NCI-H1930 (cell line): ENCODE measurements at places on chromosomes 1 and 21.

- DNase-seq, result no peak
These were observed 516.6 kb upstream of the RGS18 start for GRCh38 chr1:191641420-191642260.

GRCh38 chr1:244241438-244241837 is 190.4 kb downstream of the ZBTB18 start:
- DNase-seq, result no peak

DNA sequence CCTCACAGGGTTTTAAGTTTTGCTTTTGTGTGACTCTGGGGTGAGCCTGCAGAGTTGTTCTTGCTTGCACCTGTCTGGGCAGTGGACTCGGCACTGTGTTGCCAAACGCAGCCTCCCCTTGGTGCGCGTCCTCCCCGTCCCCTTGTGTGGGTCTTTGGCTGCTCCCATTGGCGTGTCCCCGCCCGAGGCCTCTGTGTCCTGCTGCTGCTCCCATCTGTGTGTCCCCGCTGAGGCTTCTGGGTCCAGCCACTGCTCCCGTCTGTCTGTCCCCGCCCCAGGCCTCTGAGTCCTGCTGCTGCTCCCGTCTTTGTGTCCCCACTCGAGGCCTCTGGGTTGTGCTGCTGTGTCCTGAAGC is 62.8 kb downstream of the PCNT start:
- no peak for DNase-seq

- DNase-seq, result no peak
These were observed 4.4 kb downstream of the TGFB2 start for GRCh38 chr1:218349348-218350034.

DNA sequence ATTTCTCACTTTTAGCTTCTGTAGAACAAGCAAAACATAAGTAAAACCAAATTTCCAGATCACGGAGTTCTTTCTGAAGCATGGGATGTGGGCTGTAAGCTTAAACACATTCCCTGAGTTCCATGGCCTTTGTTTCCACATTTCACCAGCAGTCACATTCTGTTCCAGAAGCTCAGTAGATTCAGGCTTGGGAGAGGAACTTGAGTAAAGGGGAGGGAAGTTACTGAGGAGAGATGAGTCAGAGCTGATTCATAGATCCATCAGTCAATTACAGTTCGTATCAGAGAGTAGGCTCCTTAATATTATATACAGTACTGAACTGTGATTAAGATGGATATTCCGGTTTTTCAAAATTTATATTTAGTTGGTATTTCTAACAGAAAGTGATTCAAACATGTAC is 614.3 kb downstream of the NCAM2 start:
- no peak for DNase-seq

- no peak for DNase-seq
These were observed 35.3 kb downstream of the OPTC start for GRCh38 chr1:203528976-203529835.

DNA sequence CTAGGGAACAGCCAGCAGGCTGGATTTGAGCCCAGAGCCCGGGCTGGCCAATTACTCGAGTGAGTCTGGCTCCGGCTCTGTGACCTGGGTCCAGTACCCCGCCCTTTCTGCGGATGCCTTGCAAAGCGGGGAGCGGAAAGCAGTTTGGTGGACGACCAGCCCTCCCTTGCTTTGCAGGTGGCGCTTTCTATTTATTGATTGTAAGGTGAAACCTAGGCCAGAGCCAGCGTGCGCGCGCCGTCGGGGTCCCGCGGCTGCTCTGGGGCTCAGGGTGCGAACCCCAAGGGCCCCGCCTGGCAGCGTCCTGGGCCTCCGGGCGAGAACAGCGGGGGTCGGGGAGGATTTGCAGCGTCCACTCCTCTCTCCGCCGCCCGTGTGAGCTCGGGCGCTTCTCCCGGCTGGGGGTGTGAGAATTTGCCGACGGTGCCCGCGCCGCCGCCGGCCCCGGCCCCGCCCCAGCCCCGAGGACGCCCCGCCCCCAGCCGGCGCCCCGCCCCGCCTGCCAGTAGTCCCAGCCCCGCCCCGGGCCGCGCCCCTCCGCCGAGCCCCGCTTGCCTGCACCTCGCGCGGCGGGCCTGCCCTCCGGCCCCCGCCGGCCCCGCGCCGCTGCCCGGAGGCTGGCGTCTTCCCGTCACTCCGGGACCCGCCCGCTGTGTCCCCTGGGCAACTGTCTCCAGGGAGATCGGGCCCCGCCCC is 37.6 kb downstream of the PIK3CD start:
- peak; percentile 65 for DNase-seq

GRCh38 chr21:32214654-32215305 is 64.1 kb downstream of the MIS18A start:
- no peak for DNase-seq

- DNase-seq, result no peak
These were observed 468.7 kb downstream of the ADGRL2 start for GRCh38 chr1:82269431-82269830.

DNA sequence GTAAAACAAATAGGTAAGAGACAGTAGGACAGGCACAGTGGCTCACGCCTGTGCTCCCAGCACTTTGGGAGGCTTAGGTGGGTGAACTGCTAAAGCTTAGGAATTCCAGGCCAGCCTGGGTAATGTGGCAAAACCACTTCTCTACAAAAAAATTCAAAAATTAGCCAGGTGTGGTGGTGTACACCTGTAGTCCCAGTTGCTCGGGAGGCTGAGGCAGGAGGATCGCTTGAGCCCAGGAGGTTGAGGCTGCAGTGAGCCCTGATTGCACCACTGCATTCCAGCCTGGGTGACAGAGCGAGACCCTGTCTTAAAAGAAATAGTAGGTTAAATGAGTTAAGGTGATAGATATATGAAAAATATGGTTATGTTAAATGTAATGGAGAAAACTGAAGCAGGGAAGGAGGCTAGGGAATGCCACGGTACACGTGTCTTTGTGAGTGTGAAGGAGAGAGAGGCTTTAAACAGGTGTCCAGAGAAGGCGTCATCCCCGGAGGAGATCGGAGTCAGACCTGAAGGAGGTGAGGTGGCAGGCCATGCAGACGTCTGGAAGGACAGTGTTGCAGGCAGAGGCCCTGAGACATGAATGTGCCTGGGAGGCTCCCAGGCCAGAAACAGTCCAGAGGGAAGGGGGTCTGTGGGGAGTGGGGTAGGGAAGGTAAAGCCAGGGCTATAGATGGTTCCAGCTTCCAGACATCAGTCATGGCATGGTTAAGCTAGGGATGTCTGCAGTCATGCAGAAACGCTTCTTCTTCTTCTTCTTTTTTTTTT is 7.2 kb upstream of the RIPPLY3 start:
- no peak for DNase-seq

- peak; percentile 85 for DNase-seq
These were observed 8.7 kb upstream of the LGR6 start for GRCh38 chr1:202184750-202185460.

- no peak for DNase-seq
These were observed 5.1 kb upstream of the HMGCS2 start for GRCh38 chr1:119773711-119774241.

- no peak for DNase-seq
These were observed 61.6 kb downstream of the KLHDC7A start for GRCh38 chr1:18542351-18542750.

DNA sequence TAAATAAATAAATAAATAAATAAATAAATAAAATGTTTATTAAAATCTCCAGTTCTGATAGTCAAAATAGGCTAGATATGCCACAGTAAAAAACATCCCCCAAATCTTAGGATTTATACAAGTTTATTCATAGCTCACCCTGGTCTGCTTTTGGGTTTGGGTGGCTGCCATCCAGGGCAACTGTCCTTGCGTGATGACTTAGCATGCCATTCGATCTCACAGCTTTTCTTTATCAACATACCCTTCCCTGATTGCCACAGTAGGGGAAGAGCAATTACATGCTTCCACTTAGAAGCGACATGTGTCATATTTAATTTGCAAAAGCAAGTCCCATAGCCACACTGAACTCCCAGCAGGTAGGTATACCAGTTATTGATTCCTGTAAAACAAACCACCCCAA is 52.7 kb downstream of the TEX35 start:
- DNase-seq, result no peak
